ENCODE measurements at places on chromosomes 2 and 18.

DNA sequence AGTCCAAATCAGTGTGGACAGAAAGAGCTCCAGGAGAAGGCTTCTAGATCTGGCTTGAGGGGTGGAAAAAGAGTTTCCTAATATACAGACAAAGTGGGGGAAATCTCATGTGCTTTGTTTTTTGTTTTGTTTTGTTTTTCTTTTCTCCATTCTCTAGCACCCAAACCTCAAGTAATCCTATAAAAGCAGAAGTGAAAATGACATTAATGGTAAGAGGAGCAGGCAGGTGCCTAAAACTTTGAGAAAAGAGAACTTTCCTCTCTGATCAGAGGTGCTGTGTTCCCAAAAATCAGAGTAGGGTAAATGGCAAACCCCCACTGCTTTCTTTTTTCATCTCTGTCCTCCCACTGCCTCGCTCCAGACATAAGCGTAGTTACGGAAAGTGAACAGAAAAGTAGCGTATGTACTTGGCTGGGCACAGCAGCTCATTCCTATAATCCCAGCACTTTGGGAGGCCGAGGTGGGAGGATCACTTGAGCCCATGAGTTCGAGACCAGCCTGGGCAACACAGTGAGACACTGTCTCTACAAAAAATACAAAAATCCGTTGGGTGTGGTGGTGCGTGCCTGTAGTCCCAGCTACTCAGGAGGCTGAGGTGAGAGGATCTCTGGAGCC lies 77.8 kb downstream of the FAM161A start:
- no peak for DNase-seq

DNA sequence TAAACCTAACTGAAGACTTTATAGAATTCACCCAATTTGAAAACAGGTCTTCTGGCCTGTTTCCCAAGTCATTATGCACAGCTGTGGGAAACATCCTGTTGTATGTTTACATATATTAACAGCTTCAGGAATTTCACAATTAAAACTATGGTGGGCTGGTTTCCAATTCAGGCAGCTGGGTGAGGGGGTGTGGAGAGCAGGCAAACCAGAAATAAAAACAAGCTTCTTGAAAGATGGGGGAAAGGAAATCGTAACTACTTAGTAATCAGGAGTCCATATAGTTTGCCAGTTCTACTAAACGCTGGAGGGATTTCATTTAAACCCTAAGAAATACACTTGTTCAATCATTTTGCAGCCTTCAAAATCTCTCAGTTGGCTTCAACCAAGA lies 22.8 kb downstream of the ATP8B1 start:
- no peak for DNase-seq

DNA sequence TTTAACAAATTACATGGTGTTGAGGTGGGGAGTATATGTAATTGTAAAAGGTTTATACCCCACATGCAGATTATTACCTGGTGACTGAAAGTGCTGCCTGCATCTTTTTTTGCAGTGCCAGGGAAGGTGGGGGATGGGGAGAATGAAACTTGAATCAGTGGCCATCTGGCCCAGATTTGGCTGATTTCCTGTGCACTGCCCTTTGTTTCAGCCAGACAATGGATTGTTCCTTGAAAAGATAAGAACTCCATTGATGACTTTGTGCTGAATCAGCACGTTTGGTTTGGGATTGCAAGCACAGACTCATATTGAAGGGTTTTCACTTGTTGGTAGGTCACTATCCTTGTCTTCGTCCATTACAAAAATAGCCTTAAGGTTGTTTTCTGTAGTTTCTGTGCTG lies 20.9 kb downstream of the GREB1L start:
- DNase-seq = no peak

DNA sequence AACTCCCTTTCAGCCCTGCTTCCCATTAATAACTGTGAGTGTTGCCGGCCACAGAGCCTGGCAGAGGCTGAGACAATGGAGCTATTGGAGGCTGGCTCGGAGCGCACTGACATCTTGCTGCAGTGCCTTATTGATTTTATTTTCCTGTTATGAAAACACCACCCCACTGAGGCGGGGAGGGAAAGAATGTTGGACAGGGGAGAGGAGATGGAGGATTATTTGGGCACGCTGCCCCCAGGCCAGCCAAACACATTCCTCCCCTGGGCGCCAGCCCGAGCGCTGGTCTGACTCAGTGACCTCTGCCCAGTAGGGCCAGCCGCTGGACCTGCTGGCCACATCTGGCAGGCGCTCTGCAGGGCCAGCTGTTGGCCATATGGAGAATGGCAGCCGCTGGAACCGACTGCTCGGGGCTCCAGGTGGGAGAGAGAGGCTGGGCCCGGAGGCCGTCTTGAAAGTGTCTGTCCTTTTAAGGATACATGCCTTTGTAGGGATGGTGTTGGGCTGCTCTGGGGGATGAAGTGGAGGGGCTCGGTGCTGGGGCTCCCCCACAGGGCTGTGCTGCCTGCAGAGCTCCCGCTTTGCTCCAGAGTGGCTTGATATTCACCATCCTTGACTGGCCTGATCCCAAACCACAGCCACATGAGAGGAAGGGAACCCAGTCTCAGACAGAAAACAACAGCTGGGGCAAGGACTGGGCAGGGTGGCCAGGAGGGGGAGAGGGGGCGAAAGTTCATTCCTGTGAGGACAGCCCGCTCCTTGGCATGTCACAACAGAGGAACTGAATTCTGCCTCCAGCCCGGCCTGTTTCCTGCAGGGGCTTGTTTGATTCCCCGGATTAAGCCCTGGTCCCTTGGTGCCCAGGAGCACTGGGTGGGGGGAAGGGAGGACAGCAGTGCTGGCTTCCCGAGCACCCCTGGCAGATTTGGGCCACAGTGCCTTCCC lies 179.0 kb downstream of the KLHL29 start:
- DNase-seq = no peak

- no peak for DNase-seq
These were observed 73.6 kb downstream of the DYSF start for GRCh38 chr2:71526975-71527374.

DNA sequence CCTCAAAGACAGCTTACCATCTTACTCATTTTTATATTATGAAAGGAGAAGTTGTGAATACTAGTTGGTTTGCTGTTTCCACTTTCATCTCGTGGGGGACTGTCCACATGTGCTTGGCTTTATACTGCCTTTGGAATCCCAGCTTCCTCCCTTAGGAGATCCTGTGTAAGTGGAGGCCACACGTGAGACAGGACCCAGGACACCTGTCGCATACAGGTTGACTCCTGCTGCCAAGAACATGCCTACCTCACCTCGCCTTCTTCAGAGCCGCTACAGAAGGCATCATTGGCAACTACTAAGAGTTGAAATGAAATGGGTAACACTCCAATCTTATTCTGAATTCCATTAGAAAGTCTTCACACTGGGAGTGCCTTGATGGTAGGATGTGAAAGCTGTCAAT lies 69.3 kb downstream of the PPP4R1 start:
- DNase-seq = no peak

DNA sequence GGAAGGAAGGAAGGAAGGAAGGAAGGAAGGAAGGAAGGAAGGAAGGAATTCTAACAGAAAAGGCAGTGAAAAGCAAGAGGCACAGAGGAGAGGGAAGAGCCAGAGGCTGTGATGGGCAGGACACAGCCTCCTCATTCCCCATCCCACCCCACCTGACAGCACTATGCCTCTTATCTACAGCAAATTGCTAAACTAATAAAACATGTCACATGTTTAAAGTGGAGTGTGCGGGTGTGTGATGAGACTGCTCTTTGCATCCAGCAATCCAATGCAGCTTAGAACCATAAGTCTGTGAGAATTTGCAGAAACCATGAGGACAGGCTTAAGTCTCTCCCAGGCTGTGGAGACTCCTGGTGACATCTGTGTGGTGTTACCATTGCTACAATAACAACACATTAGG lies 108.4 kb upstream of the ALK start:
- DNase-seq = no peak

- DNase-seq = no peak
These were observed 508.3 kb downstream of the TSN start for GRCh38 chr2:122263746-122264145.

DNA sequence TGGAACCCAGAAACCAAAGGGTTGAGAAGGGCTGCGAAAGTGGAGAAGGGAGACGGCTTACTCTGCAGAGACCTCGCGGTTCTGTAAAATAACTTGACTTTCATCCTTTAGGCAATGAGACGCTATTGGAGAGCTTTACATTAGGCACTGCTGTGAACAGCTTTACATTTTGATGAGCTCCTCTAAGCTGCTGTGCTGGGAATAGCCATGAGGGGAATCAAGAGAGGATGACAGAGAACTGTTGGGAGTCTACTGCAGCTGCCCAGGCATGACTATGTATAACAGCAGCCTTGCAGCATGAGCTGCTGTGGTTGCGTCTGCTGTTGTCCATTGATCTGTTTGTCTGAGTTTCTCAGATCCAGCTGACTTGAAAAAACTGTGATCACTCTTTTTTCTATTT lies 310.8 kb upstream of the MAP2 start:
- no peak for DNase-seq

DNA sequence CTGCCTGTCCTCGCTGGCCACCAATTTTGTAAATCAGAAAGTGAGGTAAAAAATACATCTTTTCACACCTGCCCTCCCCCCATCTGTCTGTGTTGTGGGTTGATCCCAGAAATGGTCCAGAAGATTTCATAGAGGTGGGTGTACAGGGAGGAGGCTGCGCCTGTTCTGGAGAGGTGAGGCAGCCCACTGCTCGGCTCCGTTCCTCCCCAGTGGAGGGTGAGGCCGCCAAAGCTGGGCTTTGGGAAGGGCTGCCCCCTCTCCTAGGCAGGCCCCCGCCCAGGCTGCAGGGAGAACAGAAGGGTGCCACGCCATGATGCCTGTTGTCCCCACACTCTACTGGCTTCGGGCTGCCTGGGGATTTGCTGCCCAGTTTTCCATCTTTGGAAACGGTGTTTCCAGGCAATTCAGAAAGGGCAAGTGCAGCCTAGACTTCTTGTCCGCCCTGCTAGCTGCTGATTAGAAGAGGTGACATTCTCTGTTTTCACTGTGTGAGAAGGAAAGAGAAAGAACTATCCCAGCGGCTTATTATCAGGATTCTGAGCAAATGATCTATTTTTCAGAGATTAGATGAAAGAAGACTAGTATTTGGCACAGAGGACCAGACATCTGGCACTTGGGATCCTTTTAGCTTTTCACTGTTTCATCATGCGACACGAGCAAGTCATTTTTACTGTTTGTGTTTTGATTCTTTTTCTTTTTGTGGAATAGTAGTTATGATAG lies 18.7 kb downstream of the SMARCAL1 start:
- no peak for DNase-seq

All from GM18507 (cell line).